ENCODE measurements at places on chromosomes 2 and 18.
A peak's percentile ranks its signal among the peaks of the same experiment; 100 is the strongest.

DNA sequence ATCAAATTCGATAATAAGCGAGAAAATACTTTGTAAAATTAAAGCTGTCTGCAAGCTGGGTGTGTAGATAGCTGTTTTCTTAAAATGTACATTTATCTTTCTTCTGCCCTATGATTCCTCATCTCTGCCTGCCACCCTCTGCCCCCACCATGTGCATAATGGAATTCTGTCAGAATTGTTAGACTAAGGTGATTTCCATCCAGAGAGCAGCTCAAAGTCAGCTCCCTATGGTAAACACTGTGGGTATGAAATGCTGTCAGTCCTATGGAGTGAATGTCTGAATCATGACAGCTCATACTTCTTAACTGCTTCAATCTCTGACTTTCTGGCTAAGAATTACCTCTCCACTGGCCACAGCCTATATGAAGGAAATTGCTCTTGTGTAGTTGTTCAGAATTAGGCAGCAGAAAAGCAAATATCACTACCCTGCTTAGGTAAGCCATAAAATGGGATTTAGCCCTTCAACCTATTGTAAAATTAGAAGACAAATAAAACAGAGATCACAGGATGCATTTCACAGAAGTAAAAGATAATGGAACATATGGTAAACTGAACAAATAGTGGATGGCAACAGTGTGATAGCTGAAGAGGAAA lies 137.7 kb downstream of the CD8B2 start:
- DNase-seq, result no peak

- no peak for DNase-seq
Measured at GRCh38 chr2:238895891-238896600, 48.2 kb downstream of the TWIST2 start.

GRCh38 chr2:1988594-1988993 lies 244.3 kb upstream of the PXDN start:
- no peak for DNase-seq

GRCh38 chr2:134259571-134259970 lies 5.7 kb downstream of the MGAT5 start:
- no peak for DNase-seq

GRCh38 chr2:167215595-167215994 lies 327.3 kb downstream of the XIRP2 start:
- no peak for DNase-seq

DNA sequence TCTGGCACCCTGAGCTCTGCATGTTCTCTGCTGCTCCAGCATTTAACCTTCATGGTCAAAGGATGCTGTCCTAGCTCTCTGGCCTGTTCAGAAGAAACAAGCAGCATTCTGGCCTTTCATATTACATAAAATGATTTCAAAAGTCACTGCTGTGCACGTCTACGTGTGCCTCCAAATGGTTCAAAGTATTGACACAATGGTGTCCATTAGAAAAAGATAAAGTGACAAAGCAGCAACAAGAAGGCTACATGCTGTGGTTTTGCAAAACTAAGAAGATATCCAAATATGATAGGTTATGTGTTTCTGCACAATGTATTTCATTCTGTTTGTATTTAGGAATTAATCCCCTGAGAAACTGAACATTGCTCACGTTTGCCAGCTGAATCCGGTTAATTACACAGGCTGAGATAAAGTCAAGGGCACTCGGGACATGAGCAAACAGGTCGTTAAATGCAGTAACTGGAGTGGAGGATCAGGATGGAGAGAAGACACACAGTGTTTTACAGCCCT lies 258.5 kb downstream of the DOK6 start:
- no peak for DNase-seq

GRCh38 chr2:65397122-65397521 lies 35.3 kb downstream of the SPRED2 start:
- DNase-seq, result no peak

- DNase-seq, result no peak
Measured at GRCh38 chr18:79484661-79485621, 89.2 kb downstream of the NFATC1 start.

GRCh38 chr18:79934311-79935097 lies 16.9 kb downstream of the SLC66A2 start:
- no peak for DNase-seq

GRCh38 chr2:64023485-64024258 lies 4.4 kb upstream of the VPS54 start:
- no peak for DNase-seq

DNA sequence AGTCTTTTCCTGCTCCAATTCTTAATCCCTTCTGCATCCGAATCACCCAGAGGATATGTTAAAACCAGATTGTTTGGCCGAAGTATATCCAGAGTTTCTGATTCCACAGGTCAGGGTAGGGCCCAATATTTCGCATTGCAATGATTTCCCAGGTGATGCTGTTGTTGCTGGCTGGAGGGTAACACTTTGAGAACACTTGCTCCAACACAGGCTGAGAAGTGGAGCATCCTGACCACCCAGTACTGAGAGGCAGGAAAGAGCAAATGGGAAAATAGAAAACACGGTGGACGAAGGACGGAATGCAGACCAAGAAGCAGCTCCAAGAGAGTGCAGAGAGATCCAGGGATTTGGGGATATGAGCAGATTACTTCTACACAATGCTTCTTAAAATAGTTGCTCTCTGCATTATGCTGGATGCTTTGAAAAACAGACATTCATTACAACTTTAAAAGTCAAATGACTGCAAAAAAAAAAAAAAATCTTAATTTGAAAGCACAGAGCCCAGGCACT lies 362.2 kb upstream of the SLC14A2 start:
- DNase-seq, result no peak

DNA sequence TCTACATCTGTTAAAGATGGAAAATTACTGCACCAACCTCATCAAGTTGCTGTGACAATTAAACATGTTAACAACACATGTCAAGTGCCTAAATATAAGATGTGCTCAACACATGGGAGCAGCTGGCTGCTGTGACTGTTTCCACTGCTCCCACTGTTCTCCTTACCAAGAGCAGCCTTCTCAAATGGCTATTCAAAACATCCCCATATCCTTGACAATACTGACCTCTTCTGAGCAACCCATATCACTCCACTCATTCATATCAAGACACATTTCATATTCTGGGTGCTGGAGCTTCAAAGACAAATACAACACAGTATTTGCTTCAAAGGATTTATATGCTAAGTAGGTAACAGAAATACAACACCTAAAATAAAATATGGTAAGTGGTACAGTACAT lies 60.3 kb downstream of the PIAS2 start:
- no peak for DNase-seq

DNA sequence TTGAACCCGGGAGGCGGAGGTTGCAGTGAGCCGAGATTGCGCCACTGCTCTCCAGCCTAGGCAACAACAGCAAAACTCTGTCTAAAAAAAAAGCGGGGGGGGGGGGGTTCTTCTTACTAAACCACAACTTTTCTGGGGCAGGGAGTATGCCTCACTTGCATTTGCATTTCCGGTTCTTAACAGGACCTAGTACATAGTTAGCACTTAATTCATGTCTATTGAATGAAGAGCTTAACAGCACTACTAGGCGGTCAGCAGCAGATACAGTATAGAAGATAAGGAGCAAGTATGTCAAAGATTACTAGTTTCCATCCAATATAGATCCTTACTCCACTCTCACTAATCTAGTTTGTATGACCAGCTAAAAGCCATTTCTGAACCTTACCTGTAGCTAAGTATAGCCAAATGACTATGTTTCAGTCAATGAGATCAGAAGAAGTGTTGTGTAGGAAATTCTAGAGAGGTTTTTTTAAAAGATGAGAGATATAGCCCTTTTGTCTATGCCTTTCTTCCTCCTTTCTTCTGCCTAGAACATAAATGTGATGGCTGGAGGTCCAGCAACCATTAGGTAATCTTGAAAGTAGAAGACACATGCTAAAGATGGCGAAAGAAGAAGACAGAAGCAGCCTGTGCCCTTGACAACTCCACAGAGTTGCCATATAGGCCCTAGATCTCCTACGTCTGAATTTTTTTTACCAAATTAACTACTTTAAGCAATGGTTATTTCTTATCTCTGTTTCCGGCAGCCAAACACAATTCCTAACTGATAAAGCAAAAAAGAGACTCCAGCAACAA lies 11.3 kb downstream of the HYCC2 start:
- no peak for DNase-seq

GRCh38 chr2:48600204-48600813 lies 17.3 kb upstream of the GTF2A1L start:
- no peak for DNase-seq

- no peak for DNase-seq
Measured at GRCh38 chr2:145304501-145304900, 784.6 kb upstream of the ZEB2 start.

GRCh38 chr2:183536290-183536689 lies 412.0 kb downstream of the NUP35 start:
- DNase-seq, result no peak

DNA sequence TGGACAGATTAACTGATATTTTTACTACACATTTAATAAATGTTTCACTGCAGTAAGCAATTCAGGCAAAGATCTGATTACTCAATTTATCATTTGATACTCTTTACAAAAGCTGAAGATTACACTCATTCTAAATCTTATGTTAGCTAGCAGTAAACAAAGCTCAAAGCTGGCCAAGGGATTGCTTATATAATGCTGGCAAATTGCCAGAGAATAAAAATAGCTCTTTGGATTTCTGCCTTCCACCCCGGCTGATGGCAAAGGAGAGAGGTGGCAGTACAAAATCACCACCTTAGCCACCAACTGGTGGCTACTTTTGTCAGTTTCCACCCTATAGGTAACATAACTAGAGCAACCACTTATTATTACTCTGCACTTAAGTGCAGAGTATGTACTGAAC lies 320.5 kb downstream of the FSIP2 start:
- no peak for DNase-seq

DNA sequence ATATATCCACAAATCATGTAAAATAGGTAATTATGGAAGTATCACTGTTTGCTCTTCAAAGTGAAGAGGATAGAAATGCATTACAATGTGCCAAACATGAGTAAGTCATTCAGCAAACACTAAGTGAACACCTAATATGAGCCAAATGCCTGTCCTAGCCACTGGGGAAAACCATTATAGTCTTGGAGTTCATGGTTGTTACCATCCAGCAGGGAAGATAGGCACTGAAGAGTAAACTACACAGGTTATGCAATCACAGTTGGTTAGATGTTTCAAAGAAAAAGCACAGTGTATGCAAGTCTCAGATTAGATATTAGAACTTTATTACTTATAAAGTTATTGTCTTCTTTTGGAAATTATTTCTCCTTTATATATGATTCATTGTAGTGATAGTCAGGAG lies 3.9 kb upstream of the SERPINB2 start:
- no peak for DNase-seq

DNA sequence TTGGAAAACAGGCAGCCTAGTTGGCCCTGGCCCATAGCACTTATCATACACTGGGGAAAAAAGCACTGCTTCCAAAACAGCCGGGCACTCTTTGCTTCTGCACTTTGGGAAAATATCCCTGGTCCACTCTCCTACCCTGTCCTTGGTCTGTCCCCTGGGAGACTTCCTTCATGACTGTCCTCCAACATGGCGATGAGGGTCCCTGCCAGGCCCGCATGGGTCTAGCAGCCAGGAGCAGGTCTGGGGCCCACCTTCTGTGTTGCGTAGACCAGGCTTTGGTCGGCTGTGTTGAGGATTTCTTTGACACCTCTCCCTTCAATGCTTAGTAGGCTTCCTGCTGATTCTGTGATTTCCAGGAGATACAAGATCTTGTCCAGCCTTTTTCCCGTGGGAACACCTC lies 12.2 kb downstream of the KCNF1 start:
- no peak for DNase-seq

- DNase-seq, result no peak
Measured at GRCh38 chr2:196278491-196278911, 107.1 kb upstream of the STK17B start.

DNA sequence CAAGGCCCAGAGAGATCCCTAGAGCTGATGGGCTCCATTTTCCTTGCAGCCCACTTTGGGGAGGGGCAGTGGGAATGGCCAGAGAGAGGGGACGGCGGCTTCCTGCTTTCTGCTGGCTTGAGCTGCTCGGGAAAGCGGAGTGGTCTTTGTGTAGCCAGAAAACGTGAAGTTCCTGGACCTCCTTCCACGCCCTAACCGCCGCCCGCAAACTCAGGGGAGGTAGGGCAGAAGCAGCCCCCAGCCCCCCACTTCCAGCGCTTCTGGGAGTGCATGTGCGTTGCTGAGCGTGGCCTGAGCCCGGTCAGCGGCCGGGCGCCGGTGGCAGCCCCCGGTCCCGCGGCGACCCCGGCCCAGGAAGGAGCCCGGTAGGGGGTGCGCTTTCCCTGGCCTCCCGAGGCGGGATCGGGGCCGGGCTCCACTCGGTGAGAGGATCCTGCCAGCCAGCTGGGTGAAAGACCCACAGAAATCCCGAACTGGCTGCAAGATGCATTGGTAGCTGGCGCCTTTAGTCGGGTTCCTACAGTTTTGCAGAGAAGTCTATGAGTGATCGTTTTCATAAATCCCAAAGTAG lies 25.3 kb upstream of the BOD1L2 start:
- DNase-seq, result no peak

GRCh38 chr2:127342101-127342500 lies 45.7 kb downstream of the MAP3K2 start:
- no peak for DNase-seq

- DNase-seq, result no peak
Measured at GRCh38 chr2:74844752-74845151, 10.8 kb downstream of the HK2 start.

GRCh38 chr2:174729797-174730697 lies 34.2 kb downstream of the CHRNA1 start:
- peak; percentile 35 for DNase-seq

DNA sequence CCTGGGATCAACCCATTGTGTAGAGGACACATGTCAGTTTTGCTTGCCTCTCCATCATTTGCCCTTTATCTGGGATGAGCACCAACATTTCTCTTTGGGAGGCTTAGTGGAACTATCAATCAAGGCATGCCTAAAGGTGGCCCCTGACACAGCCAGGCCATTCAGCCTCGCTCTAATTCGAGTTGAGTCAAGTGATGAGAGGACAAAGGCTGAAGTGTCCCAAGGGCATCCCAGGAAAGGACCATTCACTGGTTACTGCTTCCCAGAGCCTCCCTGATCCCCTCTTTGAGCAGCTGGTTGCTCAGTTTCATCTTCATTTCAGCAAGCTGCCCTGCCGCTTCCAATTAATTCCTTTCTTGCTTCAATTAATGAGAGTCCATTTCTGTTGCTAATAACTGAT lies 63.5 kb downstream of the DNER start:
- no peak for DNase-seq

DNA sequence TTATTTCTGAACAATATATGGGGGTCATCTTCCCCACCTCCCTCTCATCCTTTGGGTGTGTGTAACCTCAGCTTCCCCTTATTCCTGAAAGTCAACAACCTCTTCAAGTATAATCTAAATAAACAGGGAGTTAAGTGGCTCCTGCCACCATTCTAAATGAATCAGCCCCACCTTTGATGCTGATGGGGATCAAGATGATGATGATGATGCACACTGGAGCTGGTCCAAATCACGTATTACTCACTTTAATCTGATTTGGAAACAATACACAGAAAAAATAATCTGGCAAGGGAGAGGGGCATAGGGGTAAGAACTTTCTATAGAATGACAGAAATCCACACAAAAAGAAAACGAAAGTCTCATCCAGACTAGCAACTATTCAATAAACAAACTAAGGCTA lies 7.1 kb downstream of the ACVR1 start:
- no peak for DNase-seq

- no peak for DNase-seq
Measured at GRCh38 chr18:35688757-35689156, 107.2 kb downstream of the GALNT1 start.

GRCh38 chr2:6771634-6772611 lies 93.8 kb downstream of the CMPK2 start:
- DNase-seq, result no peak
